ENCODE measurements at places on chromosomes 2 and 18.
A peak's percentile ranks its signal among the peaks of the same experiment; 100 is the strongest.

- no peak for DNase-seq
Observed at GRCh38 chr2:47218899-47219525, 63.9 kb upstream of the STPG4 start.

- no peak for DNase-seq
Observed at GRCh38 chr2:207704671-207705070, 6.8 kb upstream of the CCNYL1 start.

DNA sequence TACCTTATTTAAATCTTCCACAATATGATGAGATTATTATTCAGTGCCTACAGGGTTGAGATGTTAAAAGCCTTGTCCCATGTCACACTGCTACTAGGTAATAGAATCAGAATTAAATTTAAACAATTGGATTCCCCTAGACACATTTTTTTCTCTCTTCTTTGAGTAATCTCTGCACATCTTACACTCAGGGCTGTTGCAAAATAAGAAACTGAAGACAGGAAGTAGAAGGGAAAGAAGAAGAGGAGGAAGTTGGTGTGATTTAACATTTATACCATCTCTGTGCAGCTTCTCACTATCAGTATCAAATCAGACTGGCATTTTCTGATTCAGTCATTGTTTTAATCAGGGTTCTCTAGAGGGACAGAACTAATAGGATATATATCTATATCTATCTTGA, 677.6 kb downstream of the IRS1 start:
- peak; percentile 38 for DNase-seq

DNA sequence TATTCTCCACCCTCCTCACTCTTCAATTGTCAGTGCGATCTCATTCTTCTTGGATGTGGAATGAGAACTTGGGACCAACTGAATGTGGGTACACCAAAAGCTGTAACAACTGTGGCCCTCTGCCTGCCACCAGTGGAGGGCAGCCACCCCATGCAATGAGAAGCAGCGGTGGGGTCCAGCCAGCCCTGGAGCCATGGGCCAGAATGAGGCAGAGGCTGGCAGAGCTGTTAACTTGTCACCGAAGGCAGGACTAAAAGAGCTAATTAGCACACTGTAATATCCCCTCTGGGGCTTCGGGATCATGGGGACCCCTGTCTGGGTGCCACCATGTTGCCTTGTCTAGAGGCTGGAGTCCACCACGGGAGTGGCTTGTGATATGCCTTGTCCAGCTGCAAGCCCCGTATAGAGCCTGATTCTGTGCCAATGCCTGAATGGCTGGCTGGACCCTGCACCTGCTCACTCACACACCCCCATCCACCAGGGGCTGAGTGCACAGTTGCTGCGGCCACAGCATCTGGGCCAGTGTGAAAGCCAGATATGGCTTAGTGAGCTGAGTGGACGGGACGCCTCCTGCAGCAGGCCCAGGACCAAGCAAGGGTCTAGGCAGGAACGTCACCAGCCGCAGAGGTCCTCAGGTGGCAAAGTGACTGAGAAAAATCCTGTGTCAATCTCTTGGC, 680.5 kb downstream of the DSC3 start:
- DNase-seq: no peak

DNA sequence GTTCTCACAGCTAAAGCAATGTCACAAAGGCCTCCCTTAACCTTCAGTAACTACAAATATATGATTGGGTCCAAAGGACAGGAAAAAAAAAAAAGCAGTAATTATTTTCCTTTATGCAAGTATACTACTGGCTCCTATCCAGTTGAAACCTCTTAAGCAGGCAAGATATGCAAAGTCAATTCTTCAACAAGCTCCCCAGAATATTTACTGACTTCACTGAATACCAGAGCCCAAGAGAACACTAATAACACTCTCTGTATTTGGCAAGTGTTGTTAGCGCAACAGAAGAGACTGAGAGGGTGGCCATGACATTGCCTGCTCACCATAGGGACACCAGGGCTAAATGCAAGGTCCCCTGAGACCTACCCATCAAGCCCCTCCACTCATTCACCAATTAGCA, 74.5 kb downstream of the AP1S3 start:
- peak; percentile 9 for DNase-seq

- DNase-seq: no peak
Observed at GRCh38 chr2:173934895-173935294, 30.3 kb downstream of the SP3 start.

- no peak for DNase-seq
Observed at GRCh38 chr2:27275211-27276150, at the start of gene DNAJC5G. TSS of gene DNAJC5G (plus strand) at chr2:27275433. CDS start at chr2:27276729, 1,296 bp downstream.

DNA sequence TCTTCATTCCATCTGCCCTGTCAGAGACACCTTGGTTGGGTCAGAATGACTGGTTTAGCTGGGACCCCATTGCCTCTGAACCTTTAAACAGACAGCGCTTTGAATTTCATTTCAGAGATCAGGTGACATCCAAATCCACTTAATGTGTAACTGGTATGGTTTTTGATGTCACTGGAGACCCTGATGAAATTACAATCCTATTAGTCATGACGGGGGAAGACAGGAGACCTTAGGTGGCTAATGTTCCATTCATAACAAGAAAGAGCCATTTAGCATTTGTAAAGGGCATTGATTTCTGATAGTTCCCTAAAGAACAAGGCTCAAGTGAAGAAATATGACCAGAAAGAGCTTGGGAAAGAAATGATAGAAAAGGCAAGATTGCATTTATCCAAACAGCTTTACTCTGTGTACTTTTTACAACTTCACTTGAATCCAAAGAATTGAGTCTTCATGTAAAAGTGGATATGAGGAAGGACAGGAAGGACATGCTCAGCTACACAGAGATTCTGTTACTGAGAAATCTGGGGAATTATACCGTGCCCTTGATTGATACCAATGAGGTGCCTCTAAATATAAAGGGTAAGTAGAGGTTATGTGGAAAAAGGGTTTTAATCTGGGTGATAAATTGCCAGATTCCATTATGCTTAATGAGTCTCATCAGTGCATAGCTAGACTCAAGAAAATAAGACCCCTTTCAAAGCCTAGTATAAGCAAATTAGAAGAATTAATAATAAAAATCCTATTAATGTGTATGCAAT, 198.2 kb downstream of the NCKAP5 start:
- no peak for DNase-seq

DNA sequence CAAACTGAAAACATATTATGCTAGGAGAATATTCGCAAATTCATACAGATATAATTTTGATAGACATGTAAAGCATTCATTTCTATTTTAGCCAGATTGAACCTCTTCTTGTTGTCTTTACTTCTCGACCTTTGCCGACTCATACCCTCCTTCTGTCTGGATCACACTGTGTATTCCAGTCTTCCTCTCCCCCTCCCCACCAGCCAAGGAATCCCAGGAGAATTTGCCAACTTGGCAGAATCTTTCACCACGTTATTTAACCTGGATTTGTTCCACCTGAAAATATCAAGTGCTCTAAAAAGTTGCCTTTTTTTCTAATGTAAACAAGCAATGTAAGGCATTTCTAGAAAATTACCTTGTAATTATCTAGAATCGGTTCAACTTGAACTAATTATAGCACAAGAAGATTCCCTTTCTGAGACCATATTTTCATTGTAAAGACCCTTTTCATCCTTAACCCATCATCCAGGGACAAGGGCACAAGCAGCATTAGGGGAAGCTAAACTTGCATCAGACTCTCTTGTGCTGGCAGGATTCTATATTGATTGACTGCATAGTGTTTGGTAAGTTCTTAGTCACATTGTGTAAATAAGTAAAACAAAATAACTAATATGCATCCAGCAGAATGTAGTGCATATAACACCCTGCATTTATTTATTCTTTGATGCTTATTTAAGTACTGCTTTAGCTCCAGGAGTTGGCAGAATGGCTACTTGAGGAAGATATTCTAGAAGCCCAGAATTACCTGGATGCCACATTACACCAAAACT, 1328.7 kb upstream of the NXPH2 start:
- DNase-seq: no peak

DNA sequence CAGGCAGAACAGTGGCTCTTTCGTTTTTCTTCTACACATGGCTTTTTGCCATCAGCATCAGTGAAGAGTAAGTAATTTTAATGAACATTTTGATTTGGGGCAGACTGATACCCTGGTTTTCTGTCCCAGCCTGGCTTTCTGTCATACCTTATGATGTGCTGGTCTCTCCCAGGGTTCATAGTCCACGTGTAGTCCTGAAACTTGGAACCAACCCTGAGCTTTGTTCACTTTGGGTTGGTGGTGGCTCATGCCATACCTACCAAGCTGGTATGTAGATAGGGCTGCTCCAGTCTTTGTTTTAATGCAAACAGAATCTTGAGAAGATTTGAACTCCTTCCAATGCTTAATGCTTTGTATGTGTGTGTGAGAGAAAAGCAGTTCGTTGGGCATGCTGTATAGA, 4.9 kb downstream of the COPS7B start:
- no peak for DNase-seq

DNA sequence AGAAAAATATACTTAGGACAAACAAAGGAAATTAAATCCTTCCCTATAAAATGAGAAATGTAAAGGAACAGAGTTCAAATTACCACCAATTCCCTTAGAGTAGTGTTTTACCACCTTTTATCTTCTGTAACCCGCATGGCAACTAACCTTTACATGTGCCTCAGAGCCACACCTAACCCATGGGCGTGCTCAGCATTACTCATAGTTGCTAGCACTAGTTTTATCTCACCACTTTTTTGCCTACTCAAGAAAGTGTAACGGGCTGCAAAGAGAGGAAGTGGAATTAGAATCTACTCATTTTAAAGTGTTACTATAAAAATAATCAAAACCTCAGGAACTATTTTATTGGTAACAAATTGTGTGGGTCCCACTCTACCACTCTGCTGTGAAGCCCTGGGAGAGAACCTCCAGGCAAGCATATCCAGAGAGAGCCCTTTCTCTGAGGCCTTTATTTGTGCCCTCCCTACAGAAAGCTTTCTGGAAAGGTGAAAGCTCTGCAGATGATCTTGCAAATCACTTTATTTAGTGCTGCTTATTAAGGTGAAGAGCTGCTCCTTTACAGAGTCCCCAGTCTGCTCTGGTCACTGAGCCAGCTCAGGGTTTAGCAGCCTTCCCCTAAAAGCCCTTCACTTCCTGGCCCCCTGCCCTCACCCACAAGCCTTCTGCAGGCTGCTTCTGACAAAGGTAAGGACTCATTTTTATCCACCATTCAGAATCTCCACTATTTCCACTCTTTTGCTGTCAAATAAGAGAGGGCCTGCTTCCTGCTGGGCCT, 98.8 kb downstream of the TRABD2A start:
- DNase-seq: no peak

- peak; percentile 96 for DNase-seq
Observed at GRCh38 chr18:48300463-48300961, 108.7 kb downstream of the ZBTB7C start.

GRCh38 chr2:130300258-130300969, 42.3 kb upstream of the IMP4 start:
- no peak for DNase-seq

DNA sequence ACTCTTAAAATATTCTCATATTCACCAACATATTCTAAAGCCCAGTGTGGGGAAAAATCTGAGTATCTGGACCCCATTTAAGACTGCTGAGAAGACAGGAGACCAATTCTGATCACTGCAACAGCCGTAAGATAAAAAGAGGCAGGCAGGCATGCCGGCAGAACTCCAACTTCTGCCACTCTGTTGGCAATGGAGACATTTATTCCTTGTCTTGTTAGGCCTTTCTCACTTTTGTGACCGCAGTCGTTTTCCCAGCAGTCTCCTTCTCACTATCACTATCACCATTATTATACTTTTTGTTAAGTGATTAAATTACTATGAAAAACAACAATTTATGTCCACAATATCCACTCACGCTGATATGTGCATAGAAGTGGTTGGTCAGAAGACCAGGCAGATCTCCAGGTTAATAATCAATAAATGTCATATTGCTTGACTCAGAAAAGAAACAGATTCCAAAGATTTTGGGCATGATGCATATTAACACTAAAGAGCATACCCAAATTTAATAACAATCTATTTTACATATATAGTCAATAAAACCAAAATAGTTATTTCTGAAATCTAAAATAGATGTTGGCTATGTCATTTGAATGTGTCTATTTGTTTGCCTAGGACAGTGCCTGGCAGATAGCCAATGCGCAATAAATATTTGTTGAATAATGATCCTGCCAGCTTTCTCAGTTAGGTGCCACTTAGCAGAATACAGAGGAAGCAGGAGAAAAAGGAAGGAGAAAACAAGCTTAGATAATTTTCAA, 38.2 kb downstream of the SESTD1 start:
- DNase-seq: no peak

DNA sequence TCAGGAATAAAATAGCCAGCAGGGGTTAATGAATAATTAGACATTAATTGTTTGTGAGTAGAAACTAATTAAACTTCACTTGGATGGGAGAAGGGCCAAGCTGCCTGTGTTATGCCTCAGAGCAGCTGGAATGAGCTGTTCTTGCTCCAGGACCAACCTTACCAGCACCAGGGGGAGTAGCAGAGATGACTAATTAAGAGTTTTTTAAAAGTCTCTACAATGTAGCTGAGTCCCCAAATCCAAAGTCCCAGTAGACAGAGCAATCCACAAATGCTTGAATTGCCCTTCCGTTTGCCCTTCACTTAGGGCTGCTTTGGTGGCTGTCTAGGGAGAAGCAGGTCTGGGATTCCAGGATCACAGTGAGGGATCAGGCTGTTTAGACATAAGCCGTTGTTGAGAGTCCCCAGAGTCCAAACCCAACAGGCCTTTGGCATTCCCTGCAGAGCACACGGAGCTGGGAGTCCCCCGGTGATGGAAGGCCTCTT, 59.4 kb downstream of the RHOB start:
- DNase-seq: no peak

- DNase-seq: no peak
Observed at GRCh38 chr2:17867133-17867532, 11.3 kb upstream of the KCNS3 start.

DNA sequence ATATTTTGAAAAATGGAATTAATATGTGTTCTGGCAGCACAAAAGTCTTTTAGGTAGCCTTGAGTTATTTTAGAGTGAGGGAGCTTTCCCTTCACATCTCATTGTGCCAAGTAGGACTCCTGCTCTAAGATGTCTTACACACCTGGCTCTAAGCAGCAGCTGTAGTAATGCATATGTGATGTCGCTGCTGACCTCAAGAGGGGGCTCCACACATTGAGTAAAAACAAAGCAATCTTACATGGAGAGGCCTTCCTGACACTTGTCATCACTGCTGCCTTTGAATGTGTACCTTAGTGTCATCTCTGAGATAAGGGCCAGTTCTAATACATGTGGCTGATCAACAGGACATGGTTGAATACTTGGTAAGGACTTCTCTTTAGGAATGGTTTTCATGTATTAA, 75.8 kb downstream of the ACTR3 start:
- peak; percentile 49 for DNase-seq

DNA sequence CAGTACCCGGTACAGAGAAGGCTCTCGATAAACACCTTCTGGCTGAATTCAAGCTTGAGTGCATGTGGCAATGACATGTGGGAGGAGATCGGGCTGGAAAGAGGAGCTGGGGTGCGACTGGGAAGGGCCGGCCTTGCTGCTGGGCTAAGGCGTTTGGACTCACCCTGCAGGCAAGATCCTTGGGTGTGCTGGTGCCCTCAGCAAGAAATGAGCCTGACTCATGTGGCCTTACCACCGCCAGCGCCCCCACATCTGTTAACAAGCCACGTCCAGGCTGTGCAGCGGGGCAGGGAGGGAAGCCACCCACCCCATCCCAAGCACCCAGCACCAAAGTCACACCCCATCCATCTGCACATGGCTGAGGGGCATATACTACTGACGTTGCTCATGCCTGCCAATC, 1.3 kb downstream of the HS1BP3 start:
- DNase-seq: no peak

Data from HL-60 (cell line).